SHP77 treated with DMSO at 0.1 percent for 48 hours (cell line): ENCODE measurements at places on chromosomes 6 and 20.

- no peak for DNase-seq
Measured at GRCh38 chr6:166258854-166259276, 49.3 kb downstream of the PRR18 start.

GRCh38 chr6:31510007-31510406 lies 12.1 kb downstream of the MICB start:
- DNase-seq, result no peak

DNA sequence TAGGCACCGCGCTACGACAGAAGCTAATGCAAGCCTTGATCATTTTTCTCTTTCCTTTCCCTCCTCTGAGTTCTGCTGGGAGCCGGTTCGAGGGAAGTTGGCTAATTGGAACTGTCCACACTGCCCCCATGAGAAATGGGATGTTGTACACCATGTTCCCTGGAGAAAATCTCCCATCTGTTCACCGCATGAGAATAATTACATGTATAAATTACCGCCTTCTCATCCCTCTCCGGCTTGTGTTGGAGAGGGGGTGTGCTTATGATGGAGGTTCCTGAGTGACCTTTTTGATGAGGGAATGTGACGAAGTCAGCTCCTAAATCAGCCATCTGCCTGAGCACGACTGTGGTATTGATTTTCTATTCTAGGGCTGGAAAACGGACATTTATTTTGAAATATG lies 320.2 kb upstream of the SULF2 start:
- DNase-seq, result no peak

GRCh38 chr20:39259010-39259803 lies 297.1 kb downstream of the DHX35 start:
- DNase-seq, result no peak

GRCh38 chr6:16644540-16645250 lies 116.6 kb downstream of the ATXN1 start:
- DNase-seq, result no peak

GRCh38 chr6:134534708-134535149 lies 216.8 kb upstream of the SGK1 start:
- no peak for DNase-seq

GRCh38 chr6:137001299-137001976 lies 43.3 kb downstream of the IL20RA start:
- DNase-seq, result no peak

DNA sequence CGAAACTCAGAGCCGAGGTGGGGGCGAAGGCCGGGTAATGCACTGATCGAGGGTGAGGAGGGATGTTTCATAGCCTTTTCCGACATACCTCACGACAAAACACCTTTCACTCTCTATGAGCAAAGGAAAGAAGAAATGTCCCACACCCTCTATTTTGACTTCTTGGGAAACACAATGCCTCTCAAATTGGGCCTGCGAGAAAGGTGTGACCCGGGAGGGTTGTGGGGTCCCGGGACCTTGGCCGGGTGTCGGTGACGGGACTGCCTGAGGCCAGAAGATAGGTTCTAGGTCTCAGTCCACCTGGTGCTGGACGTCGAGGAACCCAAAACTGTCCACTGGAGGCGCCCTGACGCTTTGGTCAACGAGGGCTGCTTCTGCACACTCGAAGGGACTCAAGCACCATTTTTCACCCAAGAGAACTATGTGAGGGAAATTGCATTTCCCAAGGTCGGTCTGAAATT lies 41.1 kb upstream of the OSTM1 start:
- no peak for DNase-seq

- no peak for DNase-seq
Measured at GRCh38 chr6:35496036-35496840, 641 bp downstream of the TEAD3 start.

GRCh38 chr6:39140556-39141167 lies 25.7 kb upstream of the SAYSD1 start:
- DNase-seq, result no peak

DNA sequence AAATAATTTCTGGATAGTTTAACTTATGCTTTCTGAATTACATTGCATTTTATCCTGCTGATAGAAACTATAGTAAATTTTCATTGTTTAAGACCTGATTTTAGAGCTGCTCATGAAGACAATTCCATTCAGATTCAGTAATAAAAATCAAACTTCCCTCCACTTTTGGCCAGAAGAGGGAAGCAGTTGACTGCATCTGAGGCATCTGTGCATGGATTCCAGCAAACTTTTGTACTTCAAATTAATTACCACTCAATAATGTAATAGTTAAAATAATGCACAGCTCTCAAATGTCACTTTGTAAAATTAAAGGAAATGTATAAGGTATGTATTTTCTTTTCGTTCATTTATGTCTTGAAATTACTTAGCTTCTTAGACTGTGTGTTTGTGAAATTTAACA lies 64.2 kb upstream of the SLC35B3 start:
- DNase-seq, result no peak

DNA sequence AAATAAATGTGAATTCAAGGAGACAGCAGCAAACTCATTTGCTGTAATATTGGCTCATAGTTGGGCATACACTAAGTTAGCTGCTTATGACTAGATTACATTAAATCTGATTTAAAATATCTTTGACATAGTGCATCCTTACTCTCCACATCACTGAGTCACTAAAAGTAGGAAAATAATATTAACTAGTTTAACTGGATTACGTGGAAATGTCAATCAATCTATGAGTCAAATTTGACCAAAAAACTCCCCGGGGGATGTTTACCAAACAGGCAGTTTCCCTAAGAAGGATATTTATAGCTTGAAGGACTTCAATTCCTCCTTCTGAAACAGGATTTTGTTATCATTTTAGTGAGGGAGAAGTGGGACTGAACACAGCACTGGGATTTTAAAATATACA lies 366.5 kb downstream of the ESR1 start:
- DNase-seq, result no peak

DNA sequence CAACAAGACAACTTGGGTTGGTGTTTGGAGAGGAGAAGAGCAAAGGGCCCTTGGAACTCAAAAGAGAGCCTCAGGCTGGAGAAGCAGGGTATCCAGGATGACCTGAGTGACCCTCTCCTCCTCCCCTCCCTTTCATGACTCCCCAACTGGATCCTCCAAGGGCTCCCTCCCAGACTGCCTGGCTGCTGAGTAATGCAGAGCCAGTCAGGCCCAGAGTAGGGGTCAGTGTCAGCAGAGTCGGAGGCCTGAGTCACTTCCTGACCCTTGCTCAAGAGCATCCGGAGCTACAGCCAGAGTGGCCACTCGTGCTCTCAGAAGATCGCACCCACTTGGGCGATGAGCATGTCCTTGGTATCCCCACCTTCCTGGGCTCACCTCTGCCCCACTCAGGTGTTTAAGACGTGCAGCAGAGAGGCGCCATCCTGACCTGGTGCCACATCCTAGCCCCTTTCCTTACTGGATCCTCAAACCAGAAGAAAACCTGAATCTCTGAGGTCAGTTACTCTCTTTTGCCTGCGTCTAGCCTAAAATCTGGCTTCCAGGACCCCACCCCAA lies 2.8 kb upstream of the MAPK13 start:
- no peak for DNase-seq

GRCh38 chr6:82608781-82609180 lies 245.2 kb downstream of the TPBG start:
- DNase-seq, result no peak

- peak; percentile 53 for DNase-seq
Measured at GRCh38 chr20:6053776-6054688, at the start of gene LRRN4. Gene LRRN4, minus strand, starts transcription at chr20:6054060. Its CDS starts 1,261 bp downstream, at chr20:6052799.

DNA sequence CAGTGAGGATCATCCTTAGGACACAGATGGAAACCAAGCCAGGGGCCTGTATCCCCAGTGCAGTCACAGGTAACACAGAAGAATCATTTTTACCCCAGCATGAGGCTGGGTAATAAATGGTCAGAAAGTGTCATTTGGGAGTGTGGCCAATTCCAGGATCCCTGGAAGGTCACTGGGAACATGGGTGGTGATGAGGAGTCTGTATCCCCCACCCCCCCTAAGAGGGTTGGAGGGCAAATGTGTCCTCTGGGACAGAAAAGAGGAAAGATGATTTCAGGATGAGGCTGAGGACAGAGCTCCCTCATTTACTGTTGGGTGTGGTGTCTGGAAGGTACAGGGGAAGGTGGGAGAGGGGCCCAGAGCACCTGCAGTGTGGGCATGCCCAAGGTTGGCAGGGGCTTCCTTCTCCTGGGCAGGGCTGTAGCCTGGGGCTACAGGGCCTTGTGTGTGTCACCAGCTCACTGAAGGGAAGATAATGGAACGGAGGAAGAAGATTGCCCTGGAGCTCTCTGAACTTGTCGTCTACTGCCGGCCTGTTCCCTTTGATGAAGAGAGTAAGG lies 34.5 kb downstream of the PLCG1 start:
- no peak for DNase-seq

- no peak for DNase-seq
Measured at GRCh38 chr6:15527838-15528617, 134.8 kb downstream of the DTNBP1 start.

DNA sequence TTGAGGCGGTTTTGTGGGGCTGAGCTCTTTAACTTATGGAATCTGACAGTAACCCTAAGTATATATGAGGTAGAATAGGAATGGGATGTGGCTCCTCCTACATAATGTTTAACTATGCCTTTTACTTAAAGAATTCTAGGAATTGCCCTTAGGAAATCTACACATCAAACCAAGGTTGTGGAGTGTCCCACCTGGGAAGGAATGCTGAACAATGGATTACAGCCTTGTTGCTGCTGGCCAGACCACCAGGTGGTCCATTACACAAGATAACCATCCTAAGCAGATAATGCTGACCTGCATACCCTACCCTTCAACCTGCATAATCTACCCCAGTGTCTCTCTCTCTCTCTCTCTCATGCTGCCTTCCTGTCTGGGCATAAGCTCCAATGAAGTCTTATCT lies 35.0 kb upstream of the SLC22A16 start:
- DNase-seq, result no peak

DNA sequence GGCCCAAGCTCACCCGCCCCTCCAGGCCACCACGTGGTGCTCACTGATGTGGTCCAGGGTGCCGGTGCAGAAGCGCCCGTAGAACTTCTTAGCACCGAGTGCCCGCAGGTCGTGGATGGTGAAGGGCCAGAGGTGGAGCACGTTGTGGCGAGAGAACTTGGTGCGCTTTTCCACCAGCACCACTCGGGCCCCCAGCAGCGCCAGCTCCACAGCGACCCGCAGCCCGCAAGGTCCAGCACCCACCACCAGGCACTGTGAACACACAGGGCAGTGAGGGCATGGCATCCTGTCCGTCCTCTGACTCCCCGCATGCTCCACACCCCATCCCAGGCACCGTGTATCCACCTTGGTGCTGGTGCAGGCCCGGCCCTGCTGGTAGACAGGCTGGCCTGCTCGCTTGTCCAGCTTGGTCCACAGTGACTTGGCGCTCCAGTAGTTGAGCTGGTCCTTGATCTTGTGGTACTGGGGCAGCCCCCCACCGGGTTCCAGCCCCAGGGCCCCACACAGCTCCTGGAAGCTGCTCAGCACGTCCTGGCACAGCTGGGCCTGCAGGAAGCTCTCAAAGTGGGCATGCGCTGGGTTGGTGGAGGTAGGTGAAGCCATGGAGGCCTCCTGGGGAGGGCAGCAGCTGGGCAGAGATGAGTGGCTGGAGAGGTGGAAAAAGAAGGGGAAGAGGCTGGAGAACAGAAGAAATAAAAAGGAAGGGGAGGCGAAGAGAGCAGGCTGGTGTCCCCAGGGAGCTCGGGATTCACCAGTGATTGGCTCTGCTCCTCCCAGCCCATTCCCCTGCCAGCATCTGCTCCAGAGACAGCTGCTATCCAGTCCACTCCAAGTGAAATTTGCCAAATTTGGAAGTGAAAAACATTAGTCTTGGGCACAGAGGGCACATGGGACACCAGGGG lies 1.7 kb downstream of the MICAL1 start:
- DNase-seq, result no peak

DNA sequence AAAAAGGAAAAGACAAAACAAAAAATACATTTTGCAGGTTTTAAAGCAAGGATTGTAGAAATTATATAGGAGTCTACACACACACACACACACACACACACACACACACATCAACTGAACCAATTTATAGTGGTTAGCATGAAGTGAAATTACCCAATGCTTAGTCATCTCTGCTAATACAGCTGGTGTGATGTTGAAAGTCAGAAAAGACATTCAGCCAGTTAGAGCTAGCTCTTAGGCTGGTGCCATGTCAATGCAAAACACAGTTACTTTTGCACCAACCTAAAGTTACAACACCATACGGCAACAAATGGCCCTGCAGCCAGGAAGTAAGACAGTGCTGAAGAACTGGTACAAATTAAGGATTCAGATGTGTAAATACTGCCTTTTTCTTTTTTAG lies 15.2 kb downstream of the FAM210B start:
- DNase-seq, result no peak

DNA sequence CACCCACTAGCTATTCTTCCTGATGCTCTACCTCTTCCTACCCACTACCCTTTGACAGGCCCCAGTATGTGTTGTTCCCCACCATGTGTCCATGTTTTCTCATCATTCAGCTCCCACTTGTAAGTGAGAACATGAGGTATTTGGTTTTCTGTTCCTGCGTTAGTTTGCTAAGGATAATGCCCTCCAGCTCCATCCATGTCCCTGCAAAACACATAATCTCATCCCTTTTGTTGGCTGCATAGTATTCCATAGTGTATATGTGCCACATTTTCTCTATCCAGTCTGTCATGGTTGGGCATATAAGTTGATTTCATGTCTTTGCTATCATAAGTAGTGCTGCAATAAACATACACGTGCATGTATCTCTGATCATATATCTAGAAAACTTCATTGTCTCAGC lies 218.3 kb upstream of the STXBP5 start:
- no peak for DNase-seq

- DNase-seq, result no peak
Measured at GRCh38 chr6:148351309-148351708, 8.7 kb downstream of the SASH1 start.

DNA sequence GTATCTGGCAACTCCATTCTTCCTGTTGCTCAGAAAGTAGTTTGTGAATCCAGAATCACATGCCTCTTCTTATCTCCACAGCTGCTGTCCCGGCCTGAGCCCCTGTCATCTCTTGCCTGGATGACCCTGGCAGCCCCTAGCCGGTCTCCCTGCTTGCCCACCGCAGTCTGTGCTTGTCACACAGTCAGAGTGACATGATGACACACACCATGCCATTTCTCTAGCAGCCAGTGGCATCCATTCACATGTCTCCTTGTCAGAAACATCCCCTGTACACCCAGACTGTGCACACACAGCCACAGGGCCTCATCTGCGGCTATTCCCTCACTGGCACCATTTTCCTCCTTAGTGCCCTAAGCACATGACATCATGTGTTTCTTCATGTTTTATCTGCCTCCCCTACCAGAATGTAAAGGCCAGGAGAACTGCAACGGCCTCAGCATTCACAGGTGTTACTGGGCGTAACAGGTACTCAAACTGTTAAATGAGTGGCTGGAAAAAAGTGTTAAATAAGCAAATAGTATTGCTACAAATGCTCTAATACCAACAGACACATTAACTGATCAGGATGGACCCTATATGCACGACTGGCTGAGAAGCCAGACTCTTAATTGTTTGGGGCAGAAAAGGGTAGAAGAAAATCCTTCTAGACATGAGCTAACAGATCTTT lies 9.6 kb downstream of the ABHD12 start:
- no peak for DNase-seq

GRCh38 chr6:165963750-165964149 lies 203.9 kb downstream of the TBXT start:
- no peak for DNase-seq
